H9 (cell line): ENCODE measurements at places on chromosomes 16 and 17. TPM values are rescaled to one million over a fixed set of nuclear protein-coding genes. Genes with fewer than 3 reads are reported as not detected.
A peak's percentile ranks its signal among the peaks of the same experiment; 100 is the strongest.

The TBC1D28 gene
- total RNA-seq = 0.24 and 0.61 TPM in 2 replicates

The PRSS33 gene
- total RNA-seq = not detected in 2 replicates

DNA sequence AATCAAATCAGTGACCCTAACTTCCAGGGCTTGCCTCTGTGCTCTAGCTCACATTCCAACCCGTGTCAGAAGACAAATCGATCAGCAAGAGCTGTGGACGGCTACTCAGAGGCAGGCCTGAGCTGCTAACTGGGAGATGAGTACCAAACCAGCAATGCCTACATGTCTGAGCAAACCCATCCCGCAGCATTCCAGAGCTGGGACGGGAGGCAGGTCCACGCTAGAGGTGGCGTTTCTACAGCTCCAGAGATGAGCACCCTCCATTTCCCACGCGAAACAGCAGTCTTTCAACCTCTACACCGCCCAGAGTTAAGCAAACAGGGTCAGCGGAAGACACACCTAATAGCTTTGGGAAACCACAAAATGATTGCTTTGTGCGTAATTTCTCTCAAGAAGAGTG, 6.5 kb downstream of the NXN start:
- H3K4me3 ChIP-seq = no peak overlapping the region
- H3K27me3 ChIP-seq = no peaks in the 10 kb centered on the region
- peak; percentile 75 for DNase-seq
- peaks cover 11% of the 10 kb centered on the region for H3K4me1 ChIP-seq
- H3K36me3 ChIP-seq = peaks cover 22% of the 10 kb centered on the region

- H3K4me1 ChIP-seq = no peaks in the 10 kb centered on the region
- no peak overlapping the region for H3K27ac ChIP-seq
- H3K27me3 ChIP-seq = no peaks in the 10 kb centered on the region
- H3K4me3 ChIP-seq = no peak overlapping the region
Measured at GRCh38 chr16:75385507-75386152, 47.7 kb downstream of the CFDP1 start.

DNA sequence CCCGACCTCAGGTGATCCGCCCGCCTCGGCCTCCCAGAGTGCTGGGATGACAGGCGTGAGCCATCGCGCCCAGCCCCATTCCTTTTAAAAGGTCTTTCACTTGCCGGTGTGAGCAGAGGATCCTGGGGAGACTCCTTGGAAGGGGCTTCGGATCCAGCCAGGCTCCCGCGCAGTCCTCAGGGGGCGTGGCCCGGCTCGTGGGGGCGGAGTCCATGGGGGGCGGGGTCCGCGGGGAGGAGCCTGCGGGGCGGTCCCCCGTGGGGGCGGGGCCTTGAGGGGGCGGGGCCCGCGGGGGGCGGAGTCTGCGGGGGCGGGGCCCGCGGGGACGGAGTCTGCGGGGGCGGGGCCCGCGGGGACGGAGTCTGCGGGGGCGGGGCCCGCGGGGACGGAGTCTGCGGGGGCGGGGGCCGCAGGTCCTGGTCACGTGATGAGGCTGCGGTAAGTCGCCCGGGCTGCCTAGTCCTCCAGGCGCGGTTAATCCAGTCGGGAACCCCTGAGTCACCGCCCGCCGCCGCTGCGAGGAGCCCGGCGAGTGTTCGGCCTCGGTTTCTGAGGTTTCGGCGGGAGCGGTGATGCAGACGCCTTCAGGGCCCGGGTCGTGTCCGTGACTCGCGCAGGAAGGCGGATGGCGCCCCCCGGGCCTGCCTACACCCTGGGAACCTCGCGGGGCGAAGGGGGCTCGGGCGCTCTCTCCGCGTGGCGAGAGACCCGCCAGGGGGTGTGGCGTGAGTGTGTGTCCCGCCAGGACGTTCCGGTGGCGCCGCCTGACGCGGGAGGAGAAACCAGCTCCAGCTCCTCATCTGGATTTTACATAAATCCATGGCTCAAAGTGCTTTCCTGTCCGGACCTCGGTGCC, 23.6 kb upstream of the ABR start:
- no peaks in the 10 kb centered on the region for H3K27me3 ChIP-seq
- no peaks in the 10 kb centered on the region for H3K4me1 ChIP-seq
- H3K27ac ChIP-seq = no peak overlapping the region
- peak overlapping the region; percentile 76 for H3K4me3 ChIP-seq

- no peaks in the 10 kb centered on the region for H3K27me3 ChIP-seq
- no peaks in the 10 kb centered on the region for H3K36me3 ChIP-seq
- DNase-seq = no peak
- no peaks in the 10 kb centered on the region for H3K4me1 ChIP-seq
- H3K27ac ChIP-seq = no peak overlapping the region
- H3K4me3 ChIP-seq = no peak overlapping the region
Measured at GRCh38 chr17:79435962-79436361, 174.9 kb downstream of the RBFOX3 start.

DNA sequence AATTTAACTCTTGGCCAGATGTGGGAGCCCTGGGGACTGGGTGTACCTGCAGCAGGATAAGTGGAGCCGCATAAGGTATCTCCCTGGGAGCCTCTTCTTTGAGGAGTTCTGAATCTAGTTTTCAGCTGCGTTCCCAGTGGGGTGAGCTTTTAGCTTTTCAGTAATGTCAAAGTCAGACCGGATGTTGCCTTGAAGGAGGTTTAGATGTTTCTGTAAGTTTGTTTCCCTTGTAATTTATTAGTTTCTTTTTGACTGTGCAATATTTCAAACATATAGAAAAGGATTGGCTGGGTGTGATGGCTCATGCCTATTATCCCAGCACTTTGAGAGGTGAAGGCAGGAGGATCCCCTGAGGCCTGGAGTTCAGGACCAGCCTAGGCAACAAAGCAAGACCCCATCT, 98.6 kb upstream of the EEF2KMT start:
- no peaks in the 10 kb centered on the region for H3K36me3 ChIP-seq
- no peak overlapping the region for H3K27ac ChIP-seq
- H3K4me3 ChIP-seq = no peak overlapping the region
- H3K4me1 ChIP-seq = no peaks in the 10 kb centered on the region

- H3K27me3 ChIP-seq = no peaks in the 10 kb centered on the region
- no peaks in the 10 kb centered on the region; the same call in 1 of the 2 replicates for H3K4me1 ChIP-seq
- H3K36me3 ChIP-seq = peaks cover 4% of the 10 kb centered on the region; the same call in 1 of the 2 replicates
- H3K4me3 ChIP-seq = no peak overlapping the region
- no peak overlapping the region for H3K27ac ChIP-seq
Measured at GRCh38 chr17:66309793-66310192, 7.4 kb downstream of the PRKCA start.

DNA sequence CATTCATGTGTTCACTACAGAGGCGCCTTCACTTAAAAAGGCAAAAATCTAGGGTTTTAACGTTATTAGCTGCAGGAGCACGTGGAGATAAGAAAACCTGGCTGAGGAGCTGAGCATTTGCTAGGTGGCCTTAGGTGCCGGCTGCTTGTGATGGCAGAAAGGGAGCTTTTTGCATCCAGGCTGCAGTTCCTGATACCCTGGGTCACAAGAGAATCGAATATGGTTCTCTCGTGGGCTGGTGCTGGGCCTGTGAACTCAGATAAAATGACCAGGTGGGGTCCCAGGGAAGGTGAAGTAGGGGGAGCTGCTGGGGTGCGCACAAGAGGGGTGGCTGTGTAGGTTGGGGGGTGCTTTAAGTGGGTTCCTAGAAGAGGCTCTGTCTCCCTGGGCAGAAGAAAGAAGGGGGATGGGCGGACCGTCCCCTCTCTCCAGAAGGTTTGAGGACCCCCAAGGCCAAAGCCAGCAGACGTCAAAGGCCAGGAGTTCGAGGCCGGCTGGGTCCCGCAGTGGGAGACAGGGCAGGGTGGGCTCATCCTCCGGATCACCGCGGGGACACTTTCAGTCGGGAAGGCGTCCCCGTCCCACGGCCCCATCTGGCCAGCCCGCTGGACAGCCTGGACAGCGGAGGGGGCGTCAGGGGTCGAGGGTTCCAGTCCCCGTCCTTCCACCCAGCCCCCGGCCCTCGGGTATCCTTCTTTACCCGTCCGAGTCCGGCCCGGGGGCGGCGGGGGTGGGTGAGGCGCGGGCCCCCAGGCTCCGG, 740 bp upstream of the CMIP start:
- no peak overlapping the region for H3K27ac ChIP-seq
- H3K36me3 ChIP-seq = no peaks in the 10 kb centered on the region
- peaks cover 4% of the 10 kb centered on the region; the same call in 1 of the 2 replicates for H3K27me3 ChIP-seq
- DNase-seq = peak; percentile 52
- H3K4me3 ChIP-seq = peak overlapping the region; percentile 87
- peaks cover 2% of the 10 kb centered on the region; the same call in 1 of the 2 replicates for H3K4me1 ChIP-seq

- peaks cover 7% of the 10 kb centered on the region; the same call in 1 of the 2 replicates for H3K36me3 ChIP-seq
- no peaks in the 10 kb centered on the region for H3K27me3 ChIP-seq
- no peak overlapping the region for H3K4me3 ChIP-seq
- H3K27ac ChIP-seq = no peak overlapping the region
- no peak for DNase-seq
Measured at GRCh38 chr16:53631236-53632025, 72.2 kb downstream of the RPGRIP1L start.

DNA sequence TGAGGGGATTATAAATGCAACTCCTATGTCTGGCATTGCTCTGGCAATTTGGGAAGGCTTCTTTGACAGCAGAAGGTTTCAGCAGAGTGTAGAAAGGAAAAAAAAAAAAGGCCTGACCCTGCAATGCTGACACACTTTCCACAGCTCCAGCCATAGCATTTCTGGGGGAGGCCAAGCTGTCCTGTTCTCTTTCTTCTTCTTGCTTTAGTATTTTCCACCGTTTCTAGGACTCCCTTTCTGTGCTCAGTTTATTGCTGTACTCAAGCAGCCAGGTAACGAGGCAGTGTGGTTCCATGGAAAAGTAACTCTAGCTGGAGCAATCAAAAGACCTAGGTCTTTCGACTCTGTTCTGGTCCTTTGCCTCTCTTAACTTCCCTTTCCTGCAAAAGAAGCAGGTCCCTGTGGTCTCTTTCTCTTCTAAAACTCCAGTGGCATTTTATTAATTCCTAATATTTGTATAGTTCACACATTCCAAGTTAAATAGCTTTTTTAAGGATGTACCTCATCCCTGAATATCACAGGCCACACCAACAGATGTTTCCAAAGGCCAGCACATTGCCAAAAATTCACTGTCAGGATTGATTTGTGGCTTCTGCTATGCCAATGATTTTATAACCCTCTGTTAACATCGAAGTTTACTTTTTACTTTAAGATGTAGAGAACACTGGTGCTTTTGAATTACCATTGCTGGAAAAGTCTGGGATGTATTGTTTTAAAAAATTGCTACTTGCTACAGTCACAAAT, 90.3 kb upstream of the BCAR1 start:
- no peak overlapping the region for H3K27ac ChIP-seq
- H3K4me1 ChIP-seq = peaks cover 2% of the 10 kb centered on the region
- peaks cover 10% of the 10 kb centered on the region; the same call in 1 of the 2 replicates for H3K36me3 ChIP-seq
- H3K4me3 ChIP-seq = no peak overlapping the region

DNA sequence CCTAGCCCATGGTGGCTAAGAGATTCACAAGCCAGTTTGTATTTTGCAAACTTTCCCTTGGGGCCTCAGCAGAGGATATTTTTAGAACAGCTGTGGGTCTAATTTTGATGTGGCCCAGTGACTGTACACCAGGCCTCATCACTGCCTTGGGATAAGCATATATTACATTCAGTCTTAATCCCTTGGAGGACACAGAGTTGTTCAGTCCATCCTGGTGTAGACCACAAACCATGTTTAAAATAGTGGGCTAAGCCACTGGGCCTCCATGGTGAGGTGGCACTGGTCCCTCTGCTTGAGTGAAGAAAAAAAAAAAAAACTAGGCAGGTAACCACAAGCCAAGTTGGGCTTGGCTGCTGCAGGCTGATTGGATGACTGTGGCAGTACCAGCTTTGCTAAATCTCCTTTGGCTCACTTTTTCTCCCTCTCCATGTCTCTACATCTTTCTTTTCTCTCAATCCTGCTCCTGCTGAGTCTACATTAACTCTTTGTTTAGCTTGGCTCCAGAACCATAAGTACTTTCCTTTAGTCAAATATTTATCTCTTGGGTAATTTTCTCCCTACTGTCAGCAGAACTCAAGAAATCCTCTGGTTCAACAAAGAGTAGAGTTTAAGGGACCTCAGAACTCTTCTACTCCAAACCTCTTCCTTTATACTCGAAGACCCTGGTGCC, 120.0 kb upstream of the TBX2 start:
- no peak overlapping the region for H3K27ac ChIP-seq
- H3K4me1 ChIP-seq = no peaks in the 10 kb centered on the region
- no peak for DNase-seq
- H3K27me3 ChIP-seq = no peaks in the 10 kb centered on the region
- H3K4me3 ChIP-seq = no peak overlapping the region
- peaks cover 2% of the 10 kb centered on the region for H3K36me3 ChIP-seq

GRCh38 chr16:30755955-30756780, 5.7 kb downstream of the CFAP119 start:
- no peaks in the 10 kb centered on the region for H3K4me1 ChIP-seq
- H3K4me3 ChIP-seq = peak overlapping the region; percentile 33; the same call in 1 of the 3 replicates
- no peaks in the 10 kb centered on the region for H3K27me3 ChIP-seq
- no peak overlapping the region for H3K27ac ChIP-seq
- H3K36me3 ChIP-seq = peaks cover 7% of the 10 kb centered on the region
